ENCODE measurements at places on chromosomes 2 and 18.

GRCh38 chr2:149313512-149313972 is 16.8 kb upstream of the LYPD6 start:
- DNase-seq: no peak

DNA sequence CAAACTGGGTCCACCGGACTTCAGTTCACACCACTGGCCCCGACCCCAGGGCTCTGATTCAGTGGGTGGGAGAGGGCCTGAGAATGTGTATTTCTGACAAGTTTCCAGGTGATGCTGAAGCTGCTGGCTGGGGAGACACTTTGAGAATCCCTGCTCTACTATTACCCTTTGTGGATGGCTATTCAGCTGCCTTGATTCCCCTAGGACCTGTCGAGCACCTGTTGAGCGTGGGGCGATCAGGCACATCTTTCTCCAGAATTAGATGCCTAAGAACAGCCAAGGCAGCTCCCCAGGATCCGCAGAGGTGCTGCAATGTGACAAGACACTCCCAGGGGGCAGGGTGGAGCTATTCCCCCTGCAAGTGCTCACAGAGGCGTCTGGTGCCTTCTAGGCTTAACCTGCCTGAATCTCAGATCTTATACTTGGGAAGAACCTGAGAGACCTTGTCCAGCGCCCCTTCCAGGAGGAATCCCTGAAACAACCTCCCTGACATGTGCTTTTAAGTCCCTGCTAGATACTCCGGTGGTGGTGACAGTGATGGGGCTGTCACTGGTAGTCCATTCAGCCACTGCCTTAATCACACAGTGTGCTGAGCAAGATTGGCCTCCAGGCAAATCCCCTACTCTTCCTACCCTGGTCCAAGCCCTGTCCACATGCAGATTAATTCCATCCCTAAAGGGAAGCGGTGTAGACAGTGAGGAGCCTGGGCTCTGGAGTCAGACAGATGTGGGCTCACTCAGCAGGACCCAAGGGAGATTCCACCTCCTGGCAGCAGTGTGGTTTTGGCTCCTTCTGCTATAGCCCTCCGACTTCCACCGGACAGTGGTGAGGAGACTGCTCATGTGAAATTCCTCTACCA is 43.4 kb upstream of the OTOF start:
- DNase-seq: no peak

- DNase-seq: no peak
These were observed 194.5 kb downstream of the UBE2E3 start for GRCh38 chr2:181174611-181175580.

DNA sequence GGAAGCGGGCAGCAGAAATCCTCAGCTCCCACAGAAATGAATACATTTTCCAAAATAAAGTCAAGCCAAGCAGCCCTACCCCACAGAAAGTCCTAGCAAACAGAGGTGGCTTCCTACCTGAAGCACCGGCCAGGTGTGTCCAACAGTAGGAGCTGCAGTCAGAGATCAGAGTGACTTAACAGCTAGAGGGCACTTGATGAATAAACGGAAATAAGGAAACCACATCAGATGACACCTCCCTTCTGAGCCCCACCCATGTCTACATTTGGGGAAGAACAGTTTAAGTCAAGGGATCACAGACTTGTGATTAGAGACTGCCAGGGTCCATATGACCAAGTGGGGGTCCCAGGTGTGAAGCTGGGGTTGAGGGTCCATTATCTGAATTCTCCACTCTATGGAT is at the start of gene CXCR1:
CXCR1 (minus strand) TSS at position 172 of the 400 bp plus-strand sequence. CDS start 1,751 bp downstream, outside the sequence.
- no peak for DNase-seq

Measured in right hindlimb (tissue), 1 donor.